ENCODE measurements at places on chromosomes 3 and 15.
A peak's percentile ranks its signal among the peaks of the same experiment; 100 is the strongest.

- DNase-seq = no peak
Observed at GRCh38 chr15:82852941-82853561, 43.6 kb downstream of the WHAMM start.

DNA sequence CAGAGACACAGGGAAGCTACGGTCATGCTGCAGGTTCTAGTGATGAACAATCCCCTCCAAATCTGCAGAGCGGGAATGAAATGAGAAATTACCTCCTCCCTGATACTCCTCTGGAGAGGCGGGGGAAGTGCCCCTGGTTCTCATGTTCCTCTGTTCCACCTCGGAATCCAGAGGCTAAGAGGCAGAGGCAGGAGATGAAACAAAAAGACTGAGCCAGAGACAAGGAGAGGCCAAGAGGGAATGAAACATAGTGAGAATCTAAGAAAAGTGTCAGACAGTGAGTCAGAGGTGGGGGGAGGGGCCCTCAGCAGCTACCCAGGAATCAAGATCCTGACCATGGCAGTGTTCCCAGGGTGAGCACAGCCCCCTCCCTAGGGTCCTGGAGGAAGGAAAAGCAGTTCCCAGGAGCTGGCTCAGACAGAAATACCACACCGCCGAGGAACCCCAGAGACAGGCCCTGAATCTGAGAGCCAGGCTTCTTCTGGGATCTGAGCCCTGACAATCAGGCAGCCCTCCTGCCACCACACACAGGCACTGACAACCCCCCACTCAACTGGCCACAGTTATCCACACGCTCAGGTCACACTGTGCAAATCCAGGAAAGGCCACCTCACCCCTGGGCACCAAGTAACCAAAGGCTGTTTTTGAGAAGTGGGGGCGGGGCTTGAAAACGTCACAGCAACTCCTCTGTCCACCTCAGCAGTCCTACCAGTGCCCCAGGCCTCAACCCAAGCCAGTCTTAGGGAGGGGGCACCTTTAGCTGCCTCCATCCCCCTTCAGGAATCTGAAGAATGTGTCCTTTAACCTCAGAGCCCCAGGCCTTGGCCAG, 2.4 kb downstream of the CSRNP1 start:
- no peak for DNase-seq

- no peak for DNase-seq
Observed at GRCh38 chr3:129421988-129422745, 6.3 kb downstream of the EFCAB12 start.

DNA sequence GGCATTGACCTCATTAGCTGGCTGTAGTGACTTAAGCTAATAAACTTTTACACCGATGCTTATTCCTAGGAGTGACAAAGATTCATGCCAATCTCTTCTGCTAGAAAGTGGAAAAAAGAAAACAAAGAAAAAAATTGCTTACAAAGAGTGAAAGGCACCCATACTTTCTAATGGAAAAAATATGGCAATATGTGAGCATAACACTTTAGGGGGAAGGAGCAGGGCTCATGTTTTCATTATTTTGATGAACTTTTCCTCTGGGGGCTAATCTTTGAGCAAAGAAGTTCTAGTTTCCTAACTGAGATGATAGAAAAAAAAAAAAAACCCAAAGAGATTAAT, 94.8 kb upstream of the THRB start:
- no peak for DNase-seq

- DNase-seq = peak; percentile 33
Observed at GRCh38 chr15:68154923-68155559, 50.1 kb downstream of the CALML4 start.

DNA sequence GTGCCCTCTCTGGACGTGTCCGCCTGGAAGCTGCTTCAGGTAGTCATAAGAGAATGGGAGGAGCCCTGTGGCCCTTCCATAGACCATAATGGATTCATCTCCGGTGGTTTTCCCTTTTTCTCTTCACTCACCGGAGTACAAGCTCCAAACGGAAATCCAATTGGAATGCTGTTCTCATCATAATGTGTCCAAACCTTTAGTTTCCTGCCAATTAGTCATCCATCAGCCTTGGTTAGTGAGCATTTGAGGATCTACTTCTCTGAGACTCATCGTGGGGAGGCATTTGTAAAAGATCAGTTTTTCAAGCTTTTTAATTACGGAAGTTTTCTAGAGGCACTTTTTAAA, 34.9 kb downstream of the ABHD2 start:
- DNase-seq = no peak

- DNase-seq = no peak
Observed at GRCh38 chr15:100284701-100285100, 57.1 kb downstream of the ADAMTS17 start.

- no peak for DNase-seq
Observed at GRCh38 chr15:42037656-42038055, 16.8 kb upstream of the PLA2G4E start.

- no peak for DNase-seq
Observed at GRCh38 chr3:40336511-40337135, 27.1 kb downstream of the EIF1B start.

GRCh38 chr3:119562307-119562961, 3.0 kb upstream of the CD80 start:
- peak; percentile 80 for DNase-seq

DNA sequence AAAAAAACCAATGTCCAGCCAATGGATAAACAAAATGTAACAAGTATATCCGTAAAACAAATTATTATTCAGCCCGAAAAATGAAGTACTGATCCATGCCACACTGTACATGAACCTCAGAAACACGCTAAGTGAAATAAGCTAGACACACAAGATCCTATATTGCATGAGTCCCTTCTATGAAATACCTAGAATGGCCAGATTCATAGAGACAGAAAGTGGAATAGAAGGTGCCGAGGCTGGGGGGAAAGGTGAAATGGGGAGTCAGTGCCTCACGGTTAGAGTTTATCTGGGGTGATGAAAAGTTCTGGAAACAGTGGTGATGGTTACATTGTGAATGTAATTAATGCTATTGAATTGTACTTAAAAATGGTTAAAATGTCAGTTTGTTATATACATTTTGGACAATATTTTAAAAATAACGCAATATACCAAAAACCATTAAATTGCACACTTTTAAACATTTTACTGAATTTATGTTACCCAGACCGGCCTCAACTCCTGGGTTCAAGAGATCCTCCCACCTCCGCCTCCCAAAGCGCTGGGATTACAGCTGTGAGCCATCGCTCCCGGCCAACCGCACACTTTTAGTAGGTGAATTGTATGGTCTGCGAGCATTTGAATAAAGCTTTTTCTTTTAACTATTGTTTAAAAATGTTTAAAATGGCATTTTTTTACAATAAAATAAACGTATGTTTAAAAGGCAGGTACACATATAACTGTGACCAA, 2.1 kb downstream of the RNF168 start:
- peak; percentile 26 for DNase-seq

- DNase-seq = peak; percentile 31
Observed at GRCh38 chr3:14548321-14548729, 8.2 kb upstream of the GRIP2 start.

Data from AML-193 (cell line).